ENCODE measurements at places on chromosomes 12 and 14.

DNA sequence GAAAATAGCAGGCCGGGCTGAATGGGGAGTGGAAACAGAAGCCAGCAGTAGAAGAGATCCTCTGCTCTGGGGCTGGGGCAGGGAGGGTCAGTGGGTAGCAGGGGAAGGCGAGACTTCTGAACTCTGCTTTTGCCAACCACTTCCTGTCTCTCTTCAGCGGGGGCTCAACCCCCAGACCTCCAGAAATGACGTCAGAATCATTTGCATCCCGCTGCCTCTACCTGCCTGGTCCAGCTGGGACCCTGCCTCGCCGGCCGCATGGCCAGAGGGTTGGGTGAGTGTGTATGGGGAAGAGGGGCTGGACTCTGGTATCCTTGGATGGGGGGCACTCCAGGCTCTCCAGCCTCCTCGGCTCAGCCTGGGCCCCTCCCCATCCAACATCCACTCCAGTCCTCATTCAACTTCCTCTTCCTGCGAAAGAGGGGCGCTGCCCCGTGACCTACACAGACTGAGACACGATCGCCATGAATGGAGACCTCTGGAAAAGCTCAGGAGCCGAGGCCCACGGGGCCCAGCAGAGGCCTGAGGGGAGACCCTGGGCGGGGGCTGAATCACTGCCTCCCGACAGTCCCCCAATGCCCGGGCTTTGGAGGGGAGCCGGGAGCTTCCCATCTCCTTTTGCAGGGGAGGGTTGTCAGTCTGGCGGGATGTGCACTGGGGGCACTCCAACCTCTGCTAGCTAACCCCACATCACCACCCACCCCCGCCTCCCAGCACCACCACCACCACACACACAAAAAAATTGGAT is 458 bp upstream of the HOXC4 start:
- DNase-seq = no peak

GRCh38 chr12:57031138-57031725 is 14.9 kb upstream of the TAC3 start:
- no peak for DNase-seq

DNA sequence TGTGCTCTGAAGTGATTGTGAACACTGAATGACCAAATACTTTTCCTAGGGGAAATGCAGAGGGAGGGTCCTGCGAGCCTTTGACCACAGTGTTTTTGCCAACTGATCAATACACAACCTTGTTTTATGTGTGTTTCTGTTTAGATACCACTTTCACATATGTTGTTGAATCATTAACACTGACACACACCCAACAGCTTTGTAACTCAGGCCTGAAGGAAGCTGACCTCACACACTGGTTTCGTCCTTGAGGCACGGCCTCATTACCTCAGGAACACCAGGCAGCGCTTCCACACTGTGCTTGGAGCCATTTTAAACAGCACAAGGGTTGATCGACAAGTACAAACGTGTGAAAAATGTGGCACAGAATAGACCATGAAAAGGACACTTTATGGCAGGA is 60.0 kb downstream of the PPFIBP1 start:
- no peak for DNase-seq

GRCh38 chr12:47302111-47302671 is 222.4 kb upstream of the AMIGO2 start:
- no peak for DNase-seq

- peak; percentile 27 for DNase-seq
Measured at GRCh38 chr14:55752580-55753390, 172.8 kb downstream of the KTN1 start.

DNA sequence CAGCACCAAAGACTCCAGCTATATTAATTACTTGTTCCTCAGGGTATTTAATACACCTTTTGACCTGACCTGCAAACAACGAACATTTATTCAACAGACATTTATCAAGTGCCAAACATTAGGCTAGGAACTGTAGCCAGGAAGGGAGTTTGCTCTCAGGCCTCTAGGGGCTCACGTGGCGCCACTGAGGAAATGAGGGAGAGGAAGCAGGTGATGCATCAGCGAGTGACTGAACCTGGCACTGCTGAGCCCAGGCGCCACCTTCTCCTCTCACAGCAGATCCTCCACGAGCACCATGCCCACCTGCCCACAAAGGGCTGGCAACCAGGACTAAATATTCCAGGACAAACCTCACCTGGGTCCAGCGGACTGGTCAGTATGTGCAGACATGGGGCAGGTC is 50.2 kb downstream of the SETD3 start:
- no peak for DNase-seq

DNA sequence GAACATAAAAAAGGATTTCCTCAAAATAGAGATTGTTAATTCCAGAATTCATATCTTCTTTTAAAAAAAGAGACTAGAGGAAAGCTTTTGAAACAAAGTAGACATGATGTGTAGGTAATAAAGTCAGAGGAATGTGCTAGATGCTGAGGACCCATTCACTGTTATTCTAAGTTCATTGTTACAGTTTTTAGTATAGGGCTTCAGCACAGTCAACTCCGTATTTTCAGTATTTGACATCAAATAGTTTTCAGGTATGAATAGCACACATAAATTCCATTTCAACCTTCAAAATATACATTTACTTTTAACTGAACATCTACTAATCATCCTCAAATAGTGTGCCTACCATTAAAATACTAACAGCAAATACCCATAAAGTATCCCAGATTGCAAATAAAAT is 227.8 kb downstream of the EPS8 start:
- DNase-seq = no peak

GRCh38 chr12:26090836-26091510 is 33.9 kb downstream of the BHLHE41 start:
- DNase-seq = no peak

DNA sequence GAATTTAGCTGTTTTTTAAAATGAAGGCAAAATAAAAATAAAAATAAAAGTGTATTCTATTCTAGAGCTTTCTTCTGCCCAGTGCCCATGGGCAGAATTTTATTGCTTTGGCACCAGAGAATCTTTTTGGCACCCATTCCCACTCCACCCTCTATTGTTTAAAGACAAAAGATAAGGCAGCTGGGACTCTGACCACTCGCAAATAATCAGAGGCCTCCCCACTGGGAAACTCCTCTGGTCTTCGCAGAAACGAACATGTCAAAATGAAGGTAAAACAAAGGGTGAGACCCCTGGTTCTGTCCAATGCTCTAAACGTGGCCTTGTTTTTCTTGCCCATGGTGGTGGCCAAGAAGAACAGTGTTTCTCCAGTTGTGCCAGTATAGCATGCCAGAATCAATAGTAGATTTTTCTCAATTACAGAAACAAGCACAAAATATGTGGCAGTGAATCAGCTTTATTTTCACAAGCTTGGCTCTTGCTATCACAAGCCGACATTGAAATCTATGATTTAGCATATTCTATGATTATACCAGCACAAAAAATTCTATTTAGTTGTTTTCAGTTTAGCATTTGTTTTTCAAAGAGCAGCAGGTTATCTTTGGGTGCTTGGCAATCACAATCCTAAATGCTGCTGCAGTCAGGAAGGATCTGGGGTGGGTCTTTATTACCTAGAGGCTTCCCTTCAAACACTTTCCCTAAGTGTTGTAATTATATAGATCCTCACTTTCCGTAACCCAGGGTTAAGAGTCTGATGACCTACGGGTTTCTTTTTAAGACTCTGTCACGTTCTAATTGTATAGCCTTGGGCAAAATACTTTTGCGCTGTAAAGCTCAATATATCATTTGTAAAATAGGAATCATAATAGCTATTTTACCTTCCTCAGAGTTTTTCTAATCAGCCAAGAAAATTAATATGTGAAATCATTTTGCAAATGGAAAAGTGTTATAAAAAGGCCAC is 50.5 kb downstream of the KITLG start:
- no peak for DNase-seq

DNA sequence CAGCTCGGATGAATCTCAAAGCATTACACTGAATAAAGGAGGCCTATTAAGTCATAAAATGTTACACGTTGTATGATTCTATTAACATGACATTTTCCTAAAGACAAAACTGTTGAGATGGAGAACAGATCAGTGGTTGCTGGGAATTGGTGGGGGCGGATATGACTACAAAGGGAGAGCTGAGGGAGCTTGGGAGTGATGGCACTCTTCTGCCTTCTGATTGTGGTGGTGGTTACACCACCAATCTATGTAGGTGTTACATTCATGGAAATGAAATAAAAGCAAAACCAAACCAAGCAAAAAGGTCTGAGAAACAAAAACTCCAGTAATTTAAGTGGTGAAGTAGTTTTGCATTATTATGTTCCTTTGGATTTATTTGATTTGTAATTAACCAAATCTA is 16.4 kb upstream of the EVL start:
- DNase-seq = no peak

DNA sequence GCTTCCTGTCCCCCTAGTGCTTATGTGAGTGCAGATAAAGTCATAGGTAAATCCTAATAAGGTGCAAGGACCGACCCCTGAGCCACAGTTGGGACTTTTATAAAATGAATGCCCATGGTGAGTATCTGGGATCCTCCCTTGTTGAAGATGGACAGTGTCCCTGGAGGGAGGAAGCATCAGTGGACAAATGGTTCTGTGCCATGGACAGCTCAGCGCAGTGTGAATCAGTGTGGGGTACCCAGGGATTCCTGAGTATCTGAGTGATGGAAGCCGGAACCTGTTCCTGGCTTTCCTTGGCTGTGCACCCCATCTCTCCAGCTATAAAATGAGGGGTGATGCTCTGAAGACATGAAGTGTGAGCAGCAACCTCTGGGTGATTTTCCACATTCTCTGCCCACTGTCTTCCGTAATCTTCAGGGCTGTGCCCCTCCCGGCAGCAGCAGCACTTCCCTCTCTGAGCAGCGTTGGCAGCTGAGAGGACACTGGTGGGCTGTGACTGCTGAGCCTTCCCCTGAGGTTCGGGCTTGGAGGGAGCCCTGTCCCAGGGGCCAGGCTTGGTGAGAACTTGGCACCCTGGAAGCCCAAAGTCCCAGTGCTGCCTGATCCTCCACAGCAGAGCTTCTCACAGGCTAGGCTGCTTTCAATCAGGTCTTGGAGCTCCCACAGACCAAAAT is 25.0 kb downstream of the VCPKMT start:
- DNase-seq = no peak

DNA sequence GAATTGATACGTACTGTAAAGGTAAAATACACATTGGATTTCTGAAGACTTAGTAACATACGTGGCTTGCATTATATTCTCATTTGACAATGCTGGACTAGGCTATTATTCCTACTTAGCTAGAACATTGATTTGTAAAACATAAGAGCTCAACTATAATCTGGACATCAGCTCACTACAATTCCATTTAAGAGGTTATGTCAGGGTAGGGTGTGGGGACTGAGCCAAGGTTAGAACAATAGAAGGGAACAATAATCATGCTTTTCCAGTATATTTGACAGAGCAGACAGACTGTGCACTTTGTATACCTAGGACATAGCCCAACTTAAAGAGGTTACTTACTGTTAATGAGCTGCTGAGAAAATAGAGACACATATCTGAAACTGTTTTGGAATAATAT is 10.8 kb downstream of the ZCRB1 start:
- DNase-seq = no peak

DNA sequence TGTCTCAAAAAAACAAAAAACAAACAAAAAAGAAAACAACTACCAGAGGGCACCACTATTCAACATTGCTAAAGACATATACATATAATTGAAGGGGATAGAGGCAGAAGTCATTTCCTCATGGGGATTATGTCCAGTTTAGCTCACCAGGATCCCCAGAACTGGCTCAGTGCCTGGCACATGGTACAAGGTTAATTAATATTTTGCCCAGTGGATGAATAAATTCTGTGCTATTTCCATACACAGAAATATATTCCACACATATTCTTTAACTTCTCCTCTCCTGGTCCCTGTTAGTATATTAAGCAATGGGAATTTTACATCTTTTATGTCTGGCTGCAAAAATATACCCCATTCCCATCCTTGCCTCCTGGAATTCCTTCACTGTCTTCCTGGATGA is 6.7 kb downstream of the FOS start:
- DNase-seq = no peak

- DNase-seq = no peak
Measured at GRCh38 chr12:80359703-80360102, 84.3 kb upstream of the PTPRQ start.

DNA sequence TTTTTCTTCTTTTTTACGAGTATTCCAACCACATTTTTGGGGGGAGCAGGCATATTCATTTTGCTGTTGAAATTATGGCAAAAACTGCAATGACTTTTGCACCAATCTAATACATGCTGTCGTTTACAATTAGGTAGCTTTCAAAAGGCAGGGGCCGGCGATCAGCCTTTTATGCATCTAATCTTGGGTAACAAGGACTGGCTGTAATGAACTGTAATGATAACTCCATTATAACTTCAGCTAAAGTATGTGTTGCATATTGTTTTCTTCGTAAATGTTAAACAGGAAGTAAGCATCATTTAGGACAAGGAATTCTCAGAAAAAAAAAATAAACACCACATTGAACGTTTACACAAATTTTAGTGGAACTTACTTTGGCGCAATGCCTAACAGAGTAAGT is 30.3 kb upstream of the KLRF1 start:
- DNase-seq = no peak

DNA sequence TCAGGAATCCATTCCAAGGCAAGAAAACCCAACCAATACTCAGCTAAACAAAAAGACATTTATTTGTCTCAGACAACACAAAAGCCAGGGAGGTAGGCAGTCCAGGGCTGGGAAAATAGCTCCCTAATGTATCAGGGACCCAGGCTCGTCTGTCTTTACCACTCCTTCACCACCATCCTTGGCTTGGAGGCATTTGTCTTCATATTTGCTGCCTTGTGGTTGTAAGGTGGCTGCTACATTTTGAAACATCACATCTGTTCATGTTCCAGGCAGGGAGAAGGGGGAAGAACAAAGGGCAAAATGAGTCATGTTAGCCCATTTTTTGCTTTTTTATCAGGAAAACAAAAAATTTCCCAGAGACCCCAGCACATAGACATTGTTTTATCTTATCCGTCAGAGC is 44.8 kb upstream of the PCED1B start:
- DNase-seq = no peak

GRCh38 chr14:50573862-50574261 is 13.9 kb downstream of the ATL1 start:
- DNase-seq = no peak

DNA sequence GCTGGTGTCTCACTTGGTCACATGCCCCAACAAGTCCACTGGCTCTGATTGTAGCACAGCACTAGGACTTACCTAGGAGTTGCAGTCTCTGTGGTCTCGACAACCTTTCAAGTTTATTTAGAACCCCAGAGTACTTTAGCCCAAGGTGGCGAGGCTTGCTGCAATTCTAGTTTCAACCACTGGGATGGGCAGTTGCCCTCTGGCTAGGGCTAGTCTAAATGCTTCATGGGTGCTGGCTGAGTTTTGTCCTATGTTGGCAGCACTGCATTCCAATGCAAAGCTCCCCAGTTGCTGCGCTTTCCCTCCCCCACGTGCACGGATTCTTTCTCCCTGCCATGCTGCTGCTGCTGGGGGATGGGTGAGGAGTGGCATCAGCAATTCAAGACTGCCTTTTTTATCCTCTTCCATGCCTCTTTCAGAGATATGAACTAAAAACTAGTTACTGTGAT is 207.9 kb downstream of the SYNE2 start:
- DNase-seq = no peak

DNA sequence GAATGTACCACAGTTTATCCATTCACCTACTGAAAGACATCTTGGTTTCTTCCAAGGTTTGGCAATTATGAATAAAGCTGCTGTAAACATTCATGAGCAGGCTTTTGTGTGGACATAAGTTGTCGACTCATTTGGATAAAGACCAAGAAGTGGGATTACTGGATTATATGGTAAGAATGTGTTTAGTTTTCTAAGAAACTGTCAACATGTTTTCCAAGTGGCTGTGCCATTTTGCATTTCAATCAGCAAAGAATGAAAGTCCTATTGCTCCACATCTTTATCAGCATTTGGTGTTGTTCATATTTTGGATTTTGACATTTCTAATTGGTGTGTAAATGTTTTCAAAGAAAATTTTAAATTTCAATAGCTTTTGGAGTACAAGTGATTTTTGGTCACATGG is 27.3 kb upstream of the KLRF1 start:
- no peak for DNase-seq

Measured in T1000 (cell line).